ENCODE measurements at places on chromosomes 2 and 18.
A peak's percentile ranks its signal among the peaks of the same experiment; 100 is the strongest.

DNA sequence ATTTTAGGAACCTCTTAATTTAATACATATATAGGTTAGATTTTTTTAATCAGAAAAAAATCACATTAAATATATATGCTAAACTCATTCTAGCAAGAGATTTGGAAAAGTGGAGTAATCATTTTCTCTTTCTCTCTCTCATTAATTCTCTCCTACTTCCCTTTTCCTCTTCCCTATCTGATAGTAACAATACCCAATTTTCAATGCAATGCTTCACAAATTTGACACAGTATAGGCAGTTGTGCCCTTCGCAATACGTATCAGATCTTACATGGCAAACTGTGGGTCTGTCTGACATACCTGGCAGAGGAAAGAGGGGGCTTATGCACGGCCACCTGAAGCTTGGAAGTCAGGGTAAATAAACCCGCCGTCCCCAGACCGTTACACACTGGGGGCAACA is 444.3 kb downstream of the NBAS start:
- no peak for DNase-seq

- DNase-seq = no peak
These were observed 244.3 kb downstream of the OSR1 start for GRCh38 chr2:19114126-19114525.

- no peak for DNase-seq
These were observed 120.8 kb downstream of the RHBDD1 start for GRCh38 chr2:226956659-226957058.

DNA sequence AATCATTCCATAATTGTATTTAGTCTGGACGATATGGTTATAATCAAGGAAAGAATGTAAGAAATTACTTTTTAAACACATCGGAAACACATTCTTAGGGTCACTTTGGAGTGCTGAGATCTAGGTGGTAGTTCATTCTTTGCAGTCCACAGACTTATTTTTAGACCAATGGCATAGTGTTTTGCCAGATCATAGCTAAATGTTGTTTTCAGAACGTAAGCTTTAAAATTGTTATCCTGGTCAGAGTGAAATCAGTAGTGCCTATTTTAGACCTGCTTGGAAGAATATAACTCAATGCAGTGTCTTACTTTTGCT is 4.3 kb downstream of the MYL12A start:
- DNase-seq = no peak

DNA sequence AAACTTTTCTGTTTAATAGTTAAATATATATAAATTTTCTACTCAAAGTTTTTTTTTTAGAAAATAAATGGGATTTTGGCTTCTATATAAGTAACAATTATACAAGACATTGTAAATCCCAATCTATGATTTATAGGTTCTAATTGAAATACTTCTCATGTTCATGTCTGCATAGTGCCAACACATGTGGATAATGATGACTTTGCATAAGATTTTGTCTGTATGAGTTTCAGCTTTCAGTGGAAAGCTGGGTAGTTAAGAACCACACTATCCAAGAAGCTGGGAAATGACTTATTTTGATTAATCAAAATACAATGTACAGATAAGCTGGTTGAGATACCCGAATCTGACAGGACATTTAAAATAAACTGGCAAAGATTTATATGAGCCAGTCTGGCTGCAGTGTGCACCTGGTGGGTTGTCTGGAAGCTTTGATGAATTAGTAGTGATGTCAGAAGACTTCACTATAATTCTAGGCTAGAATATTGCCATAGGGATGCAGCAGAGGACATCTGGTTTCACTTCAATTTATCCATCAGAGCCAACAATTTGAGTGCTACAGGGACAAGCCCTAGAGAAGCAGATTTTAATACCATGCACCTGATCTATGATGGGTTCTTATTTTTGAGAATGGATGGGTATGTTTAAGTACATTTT is 45.4 kb downstream of the EML6 start:
- no peak for DNase-seq

DNA sequence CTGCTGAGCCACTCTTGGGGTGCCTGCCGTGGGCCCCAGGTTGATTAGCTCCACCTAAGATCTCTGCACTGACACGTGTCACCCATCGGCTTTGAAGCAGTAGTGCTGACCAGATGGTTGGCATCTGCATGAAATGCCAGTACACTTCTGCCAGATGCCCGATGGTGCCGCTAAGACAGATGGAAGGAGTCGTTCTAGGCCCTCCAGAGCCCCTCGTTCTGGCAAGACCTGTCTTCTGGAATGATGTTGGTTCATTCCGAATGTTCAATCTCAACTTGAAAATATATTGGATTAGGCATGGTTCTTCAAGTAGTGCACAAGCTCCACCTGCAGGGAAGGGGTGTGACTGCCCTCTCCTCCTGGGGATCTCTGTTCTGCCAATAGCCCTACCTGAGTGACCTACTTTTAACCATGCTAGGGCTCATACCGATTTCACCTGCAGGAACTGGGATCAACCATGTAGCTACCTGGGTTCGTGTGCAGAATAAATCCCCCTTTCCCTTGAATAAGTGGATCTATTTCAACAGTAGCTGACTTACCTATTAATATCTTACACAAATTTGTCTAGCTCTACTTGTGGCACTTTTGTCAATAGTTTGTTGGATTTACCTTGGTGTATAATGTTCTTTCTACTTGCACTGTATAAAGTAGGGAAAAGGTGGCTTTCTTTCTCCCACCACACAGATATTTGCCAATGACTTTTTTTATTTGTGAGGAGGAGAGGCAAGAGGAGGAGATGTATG is 342.6 kb downstream of the CTNNA2 start:
- DNase-seq = peak; percentile 30

GRCh38 chr2:102337481-102338386 is 17.9 kb upstream of the IL18R1 start:
- DNase-seq = no peak

- no peak for DNase-seq
These were observed 236.5 kb downstream of the NDUFA10 start for GRCh38 chr2:239788576-239789098.

DNA sequence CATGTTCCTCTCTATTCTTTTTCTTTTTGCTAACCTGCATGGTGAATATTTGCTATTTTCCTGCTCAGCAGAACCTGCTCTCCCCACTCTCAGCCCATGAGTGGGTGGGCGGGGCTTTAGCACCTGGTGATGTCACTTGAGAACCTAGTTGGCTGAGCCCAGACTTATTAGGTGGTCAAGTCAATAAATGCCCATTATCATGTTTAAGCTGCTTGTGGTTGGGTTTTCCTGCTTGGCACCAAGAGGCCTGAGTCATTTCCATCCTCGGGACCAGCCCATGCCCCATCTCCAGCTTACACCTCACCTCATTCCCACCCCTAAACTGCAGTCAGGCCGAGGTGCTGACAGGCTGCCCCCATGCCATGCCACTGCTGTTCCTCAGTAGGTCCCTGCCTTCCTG is 226.6 kb downstream of the ANKRD30B start:
- DNase-seq = no peak

DNA sequence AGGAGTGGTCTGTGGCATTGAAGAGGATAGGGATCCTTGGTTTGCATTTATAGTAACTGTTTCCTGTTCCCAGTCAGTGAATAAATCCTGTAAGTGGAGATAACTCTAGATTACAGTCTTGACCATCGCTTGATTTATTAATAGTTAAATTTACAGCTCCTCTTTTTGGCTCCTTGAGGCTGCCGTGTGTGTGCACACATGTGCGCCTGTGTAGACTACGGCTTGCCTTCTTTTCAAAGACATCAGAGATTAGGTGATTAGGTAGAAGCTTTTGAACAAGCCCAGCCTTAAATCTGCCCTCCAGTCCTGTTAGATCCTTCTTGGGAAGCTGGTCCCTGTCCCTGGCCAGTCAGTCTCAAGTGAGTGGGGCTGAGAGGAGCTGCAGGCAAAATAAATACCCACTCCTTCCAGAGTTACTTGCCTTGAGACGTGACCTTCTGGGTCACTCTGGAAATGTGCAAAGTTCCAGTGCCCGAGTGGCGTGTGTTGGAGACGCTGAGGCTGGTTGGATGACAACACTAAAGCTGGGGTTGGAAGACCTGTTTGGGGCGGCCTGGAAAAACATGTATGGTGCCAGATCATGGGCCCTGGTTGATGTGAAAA is 32.0 kb downstream of the TCF7L1 start:
- DNase-seq = no peak

GRCh38 chr2:235745597-235745996 is 251.8 kb downstream of the AGAP1 start:
- DNase-seq = no peak

DNA sequence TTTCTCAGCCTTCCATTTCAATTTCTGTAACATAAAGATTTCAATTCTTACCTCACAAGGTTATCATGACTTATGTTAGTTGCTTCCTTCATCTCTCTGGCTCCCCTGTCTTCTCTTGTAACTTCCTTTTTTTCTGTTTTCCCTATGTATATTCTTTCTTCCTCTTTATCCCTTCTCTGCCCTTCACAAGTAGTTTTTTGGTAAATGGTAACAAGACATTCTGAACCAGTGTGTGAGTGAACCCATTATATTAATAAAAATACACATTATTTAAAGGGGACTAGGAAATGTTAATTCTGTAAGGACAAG is 8.4 kb downstream of the ACSL3 start:
- DNase-seq = no peak

DNA sequence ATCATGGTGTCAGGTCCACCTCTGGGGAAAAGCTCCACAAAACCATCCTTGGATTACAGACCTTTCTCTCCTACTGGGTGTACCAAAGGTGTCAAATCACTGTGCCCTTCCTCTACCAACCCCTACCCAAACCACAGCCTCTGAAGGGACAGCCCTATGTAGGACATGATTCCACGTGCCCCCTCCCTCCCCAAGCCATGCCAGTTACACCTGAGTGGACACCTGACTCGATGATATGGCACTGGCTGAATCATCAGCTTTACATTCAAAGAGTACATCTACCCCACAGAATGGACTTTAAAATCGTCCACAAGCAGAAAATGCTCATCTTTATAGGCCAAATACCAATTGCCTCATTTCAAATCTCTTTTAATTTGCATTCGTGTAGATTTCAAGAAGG is 26.0 kb downstream of the TRABD2A start:
- no peak for DNase-seq

GRCh38 chr2:69241093-69241492 is 145.9 kb downstream of the GFPT1 start:
- DNase-seq = peak; percentile 34

DNA sequence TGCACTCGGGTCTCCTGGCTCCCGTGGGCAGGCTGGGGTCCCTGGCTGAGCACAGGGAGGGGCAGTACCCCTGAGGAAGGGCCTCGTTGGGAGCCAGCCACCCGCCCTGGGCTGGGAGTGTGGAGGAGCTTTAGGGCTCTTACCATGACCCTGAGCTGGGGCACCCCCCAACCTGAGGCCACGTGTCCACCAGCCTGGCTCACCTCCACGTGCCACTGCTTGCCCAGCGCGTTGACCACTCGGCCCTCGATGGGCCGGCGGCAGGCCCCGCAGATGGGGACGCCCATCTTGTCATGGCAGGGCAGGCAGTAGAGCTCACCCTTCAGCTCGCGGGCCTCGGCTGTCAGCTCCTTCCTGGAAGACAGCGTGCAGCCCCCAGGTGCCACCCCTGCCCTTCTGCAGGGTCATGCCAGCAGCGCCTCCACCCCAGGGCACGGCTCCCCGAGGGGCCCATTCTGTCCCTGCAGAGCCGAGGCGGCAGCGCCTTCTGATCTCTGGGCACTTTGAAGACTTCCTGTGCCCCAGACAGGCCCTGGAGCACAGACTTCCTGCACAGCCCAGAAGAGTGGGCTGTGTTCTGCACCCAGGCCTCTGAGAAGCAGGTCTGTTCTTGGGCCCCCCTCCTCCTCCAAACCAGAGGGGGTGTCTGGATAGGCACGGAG is 4.0 kb upstream of the GPR17 start:
- no peak for DNase-seq
